ENCODE measurements at places on chromosomes 3 and 15.

- no peak for DNase-seq
These were observed 35.4 kb downstream of the SAXO2 start for GRCh38 chr15:82298032-82298431.

DNA sequence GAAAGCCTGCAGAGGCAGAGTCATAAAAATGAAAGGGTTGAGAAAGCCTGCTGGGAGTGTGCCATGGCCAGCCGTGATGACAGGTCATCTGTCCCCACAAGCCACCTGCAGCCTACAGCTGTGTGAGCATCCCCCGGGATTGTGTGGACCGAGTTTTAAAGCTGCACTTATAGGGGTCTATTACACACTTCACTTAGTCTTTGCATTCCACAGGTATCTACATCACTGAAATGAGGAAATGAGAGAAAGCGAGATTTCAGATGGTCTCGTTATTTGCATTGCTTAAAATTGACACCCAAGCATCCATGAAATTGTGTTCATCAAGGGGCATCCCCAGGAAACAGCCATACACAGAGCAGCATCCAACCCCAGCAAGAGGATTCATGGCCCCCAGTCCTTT lies 137.6 kb upstream of the TRIM42 start:
- DNase-seq: no peak

GRCh38 chr3:13671482-13672233 lies 122.7 kb downstream of the FBLN2 start:
- no peak for DNase-seq

DNA sequence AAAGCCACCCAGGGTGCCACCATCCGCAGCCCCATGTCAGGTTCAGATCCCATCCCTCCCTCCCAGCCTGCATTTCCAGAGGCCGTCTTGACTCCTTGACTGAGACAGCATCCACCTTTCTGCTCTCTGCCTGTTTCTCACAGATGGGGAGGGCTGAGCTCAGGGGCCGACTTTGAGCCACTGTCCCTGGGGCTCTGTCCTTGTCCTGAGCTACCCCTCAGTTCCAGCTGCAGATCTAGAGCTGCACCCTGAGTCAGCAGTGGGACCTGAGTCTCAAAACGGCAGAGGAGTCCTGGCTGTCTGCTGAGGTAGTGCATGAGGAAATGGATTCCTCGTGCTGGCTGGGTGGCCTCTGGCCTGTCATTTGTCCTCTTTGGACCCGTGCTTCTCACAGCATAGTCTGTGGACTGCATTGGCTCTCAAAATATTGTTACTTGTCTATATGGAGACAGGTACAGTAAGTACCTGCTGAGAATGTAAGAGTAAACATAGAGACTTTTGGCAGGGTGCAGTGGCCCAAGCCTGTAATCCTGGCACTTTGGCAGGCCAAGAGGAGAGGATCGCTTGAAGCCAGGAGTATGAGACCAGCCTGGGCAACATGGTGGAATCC lies 22.3 kb downstream of the RPLP1 start:
- no peak for DNase-seq

DNA sequence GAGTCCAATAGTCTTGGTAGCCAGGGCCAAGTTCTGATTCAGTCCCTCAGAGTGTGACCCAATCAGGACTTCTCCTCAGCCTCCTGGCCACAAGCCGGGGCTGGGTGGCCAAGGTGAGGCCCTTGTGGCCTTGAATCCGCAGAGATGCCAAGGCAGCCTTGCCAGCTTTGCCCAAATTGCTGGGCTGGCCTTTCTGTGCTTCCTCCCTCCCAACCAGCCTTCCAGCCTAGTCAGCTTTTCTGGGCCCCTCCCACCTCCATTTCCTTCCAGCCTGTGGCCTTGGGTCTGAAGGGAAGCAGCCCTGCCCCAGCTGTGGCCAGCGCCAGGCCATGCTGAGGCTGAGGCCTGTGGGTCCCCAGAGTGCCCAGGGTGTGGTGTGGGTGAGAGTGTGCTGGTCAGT lies 34.3 kb upstream of the ANKDD1A start:
- DNase-seq: peak; percentile 41

DNA sequence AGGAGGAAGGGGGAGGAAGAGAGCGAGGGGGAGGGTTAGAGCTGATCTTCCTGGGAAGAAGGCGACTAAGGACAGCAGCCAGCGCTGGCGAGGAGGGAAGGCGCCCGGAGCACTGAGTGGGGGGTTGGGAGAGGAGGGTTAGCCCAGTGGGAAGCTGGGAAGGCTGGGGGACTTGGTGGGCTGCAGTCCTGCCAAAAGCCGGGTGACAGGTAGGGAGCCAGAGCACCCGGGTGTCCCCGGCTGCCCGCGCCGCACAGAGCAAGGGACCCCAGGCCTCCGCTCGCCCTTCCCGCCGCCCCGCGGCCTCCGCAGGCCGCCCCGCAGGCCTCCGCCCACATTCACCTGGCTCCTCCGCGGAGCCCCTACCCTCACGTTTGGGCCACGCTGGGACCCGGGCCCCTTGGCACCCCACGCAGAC lies 448 bp downstream of the SLC12A8 start:
- no peak for DNase-seq
